Right renal cortex interstitium (tissue), 3 donors: ENCODE measurements at places on chromosomes 13 and 19. TPM values are rescaled to one million over a fixed set of nuclear protein-coding genes. Genes with fewer than 3 reads are reported as not detected.

Gene PSG4
- polyA plus RNA-seq = not detected

GRCh38 chr13:92412996-92413395 is 813.6 kb upstream of the GPC6 start:
- DNase-seq = no peak

DNA sequence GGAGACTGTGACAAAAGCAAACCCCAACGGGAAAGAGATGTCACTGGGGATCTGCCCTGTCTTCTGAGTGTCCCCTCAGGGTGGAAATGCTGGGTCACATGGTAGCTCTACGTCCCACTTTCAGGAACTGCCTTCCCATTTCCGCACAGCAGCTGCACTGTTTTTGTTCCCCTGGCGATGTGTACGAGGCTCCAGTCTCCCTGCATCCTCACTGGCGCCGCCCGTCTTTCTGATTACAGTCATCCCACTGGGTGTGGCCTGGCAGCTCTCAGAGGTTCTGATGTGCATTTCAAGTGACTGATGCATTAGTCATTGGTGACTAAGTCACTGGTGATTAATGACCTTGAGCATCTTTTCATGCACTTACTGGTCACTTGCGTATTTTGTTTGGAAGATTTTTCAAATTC is 21.2 kb downstream of the PCID2 start:
- DNase-seq = no peak

DNA sequence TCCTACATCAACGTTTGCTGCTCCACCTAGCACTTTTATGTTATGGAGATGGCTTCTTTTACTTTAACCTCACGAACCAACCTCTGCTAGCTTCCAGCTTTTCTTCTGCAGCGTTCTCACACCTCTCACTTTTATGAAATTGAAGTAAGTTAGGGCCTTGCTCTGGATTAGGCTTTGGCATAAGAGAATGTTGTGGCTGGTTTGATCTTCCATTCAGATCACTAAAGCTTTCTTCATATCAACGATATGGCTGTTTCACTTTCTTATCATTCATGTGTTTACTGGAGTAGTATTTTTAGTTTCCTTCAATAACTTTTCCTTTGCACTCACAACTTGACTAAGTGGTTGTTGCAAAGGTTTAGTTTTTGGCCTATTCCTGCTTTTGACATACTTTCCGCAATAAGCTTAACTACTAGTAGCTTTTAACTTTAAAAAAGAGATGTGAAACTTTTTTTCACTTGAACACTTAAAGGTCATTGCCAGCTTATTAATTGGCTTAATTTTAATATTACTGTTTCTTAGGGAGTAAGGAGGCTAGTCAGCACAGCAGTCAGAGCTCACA is 60.0 kb upstream of the SPRY2 start:
- DNase-seq = no peak

DNA sequence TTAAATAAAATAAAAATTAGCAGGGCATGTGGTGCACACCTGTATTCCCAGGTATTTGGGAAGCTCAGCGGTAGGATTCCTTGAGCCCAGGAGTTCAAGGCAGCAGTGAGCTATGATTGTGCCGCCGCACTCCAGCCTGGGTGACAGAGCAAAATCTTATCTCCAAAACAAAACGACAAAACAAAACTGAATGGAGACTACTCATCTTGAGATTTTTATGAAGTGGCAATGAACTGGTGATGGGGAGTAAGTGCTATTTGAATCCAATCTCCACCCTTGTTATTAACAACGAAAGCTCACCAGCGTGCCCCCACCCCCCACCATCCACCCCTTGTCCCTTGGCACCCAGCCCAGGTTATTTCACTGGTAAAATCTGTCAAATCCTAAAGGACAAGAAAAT is 45.2 kb upstream of the URI1 start:
- DNase-seq = no peak

DNA sequence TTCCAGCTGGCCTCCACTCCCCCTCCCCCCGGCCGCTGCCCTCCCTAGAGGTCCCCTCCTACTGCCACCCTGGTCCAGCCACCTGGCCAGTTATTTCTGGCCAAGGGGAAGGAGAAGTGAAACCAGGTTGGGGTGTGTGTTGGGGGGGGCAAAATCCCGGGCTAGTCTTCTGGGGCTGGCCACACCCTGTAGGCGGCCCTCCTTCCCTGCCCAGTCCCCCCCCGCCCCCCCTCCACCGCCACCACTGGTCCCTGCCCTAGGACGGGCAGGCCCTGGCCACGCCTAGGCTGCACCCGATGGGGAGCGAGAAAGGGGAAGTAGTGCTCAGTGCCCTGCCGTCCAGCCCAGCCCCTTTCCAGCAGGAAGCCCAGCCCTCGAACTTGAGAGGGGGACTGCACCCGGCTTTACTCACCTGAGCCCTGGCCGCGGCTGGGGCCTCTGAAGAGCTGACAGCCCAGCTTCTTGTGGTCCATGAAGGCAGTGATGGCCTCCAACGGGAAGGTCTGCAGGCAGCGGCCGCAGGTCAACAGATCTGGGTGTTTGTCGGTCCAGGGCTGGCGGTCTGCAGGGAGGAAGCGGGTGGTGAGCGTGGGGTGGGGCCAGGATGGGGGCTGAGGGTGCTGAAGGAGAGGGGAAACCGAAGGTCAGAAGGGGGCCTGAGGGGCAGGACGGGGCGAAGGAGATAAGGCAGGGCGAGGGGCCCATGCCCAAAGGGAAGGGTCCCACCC is 813 bp downstream of the ZNF296 start:
- DNase-seq = no peak

DNA sequence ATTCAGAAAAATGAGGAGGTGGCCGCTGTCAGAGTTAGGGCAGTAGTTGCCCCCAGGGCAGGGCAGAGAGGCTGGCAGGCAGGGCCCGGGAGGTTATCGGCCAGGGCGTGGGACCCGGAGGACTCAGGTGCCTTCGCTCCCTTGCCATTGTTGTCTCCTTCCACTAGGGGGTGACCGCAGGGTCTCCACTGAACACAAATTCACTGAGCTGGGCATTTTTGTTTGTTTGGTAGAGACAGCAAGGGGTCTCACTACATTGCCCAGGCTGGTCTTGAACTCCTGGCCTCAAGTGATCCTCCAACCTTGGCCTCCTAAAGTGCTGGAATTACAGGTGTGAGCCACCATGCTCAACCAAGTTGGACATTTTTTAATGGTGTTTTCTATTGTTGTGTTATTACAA is 25.1 kb downstream of the CARS2 start:
- no peak for DNase-seq

Gene TLE2
- polyA plus RNA-seq = 27.5 TPM

- peak; percentile 58 for DNase-seq
Measured at GRCh38 chr19:58054901-58055874, 3.9 kb upstream of the ZNF135 start.

Gene DBP
- 9.3 TPM for polyA plus RNA-seq

DNA sequence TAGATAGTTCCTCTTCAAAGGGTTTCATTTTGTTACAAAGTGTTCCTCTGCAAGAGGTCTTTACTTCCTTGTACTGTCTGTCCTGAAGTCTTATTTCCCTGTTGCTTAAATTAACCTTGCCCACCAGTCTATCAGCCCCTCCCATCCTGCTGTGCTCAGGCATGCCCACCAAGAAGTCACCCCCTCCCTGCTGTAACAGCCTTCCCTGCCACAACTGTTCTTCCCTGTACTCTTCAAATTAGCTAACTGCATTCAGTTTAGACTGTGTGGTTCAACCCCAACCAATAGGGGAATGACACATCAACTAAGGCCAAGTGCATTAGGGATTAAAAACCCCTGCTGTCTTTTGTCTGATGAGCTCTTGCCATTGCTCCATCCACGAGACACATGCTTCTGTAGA is 34.4 kb upstream of the ZNF562 start:
- no peak for DNase-seq

Gene ANKRD24
- 0.76 TPM for polyA plus RNA-seq

DNA sequence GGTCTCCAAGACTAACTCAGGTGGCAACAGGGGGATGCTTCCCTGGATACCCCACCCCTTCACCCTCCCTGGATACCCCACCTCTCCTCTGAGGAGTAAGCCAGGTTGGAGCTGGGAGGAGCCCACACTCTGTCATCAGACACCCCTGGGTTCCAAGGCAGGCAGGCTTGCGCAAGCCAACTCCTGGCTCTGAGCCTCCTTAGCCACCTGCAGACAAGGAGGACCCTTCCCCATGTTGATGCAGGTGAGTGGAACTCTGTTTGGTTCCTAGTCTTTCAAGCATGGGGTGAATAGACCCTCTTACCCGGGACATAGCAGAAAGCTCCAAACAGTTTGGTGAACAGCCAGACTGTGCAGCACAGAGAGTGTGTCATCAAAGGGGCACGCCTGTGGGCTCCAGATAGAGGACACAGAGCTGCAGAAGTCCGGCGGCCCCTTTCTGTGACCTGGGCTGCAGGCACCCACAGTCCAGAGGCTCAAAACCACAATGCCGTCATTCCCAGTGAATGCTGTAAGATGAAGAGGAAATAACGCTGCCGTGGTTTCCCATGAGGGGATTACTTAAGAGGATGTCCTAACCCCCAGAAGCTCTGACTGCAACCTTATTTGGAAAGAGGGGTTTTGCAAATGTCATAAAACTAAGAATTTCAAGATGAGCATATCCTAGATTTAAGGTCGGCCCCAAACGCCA is 12.1 kb upstream of the HAS1 start:
- DNase-seq = no peak

GRCh38 chr13:33806470-33807248 is 11.3 kb upstream of the RFC3 start:
- DNase-seq = no peak

GRCh38 chr19:18759304-18759994 is 31.7 kb downstream of the COMP start:
- DNase-seq = no peak

DNA sequence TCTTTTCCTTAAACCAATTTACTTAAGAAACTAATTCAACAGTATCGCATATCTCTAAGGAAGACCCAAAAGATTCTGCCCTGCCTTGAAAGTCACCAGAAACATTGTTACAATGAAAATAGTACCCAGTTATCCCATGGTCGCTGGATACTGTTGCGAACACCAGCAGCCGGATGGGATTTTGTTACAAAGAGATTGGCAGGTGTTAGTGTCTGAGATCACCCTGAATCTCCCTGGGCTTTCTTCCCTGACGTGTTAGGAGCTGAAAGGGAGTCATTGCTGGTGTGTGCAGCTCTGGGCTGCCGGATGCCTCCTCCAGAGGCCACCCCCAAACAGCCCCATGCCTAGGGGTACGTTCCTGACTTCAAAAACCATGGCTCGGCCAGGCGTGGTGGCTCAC is 38.2 kb downstream of the PTPRS start:
- DNase-seq = no peak

DNA sequence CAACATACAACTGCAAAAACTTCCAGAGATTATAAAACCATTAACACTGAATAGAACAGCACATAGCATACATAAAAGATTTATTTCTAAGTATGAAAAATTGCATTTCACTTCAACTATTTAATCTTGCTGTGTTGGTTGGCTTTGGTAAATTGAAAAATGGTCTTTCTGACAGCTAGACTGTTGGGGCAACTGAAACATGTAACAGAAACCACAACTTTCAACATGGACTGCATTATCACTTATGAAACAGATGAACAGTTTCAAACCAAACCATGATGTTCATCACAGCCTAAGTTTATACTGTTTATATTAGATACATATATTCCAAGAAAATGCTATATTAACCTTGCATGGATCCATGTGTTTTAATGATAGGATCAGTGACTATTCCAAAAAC is 324.1 kb upstream of the PCDH9 start:
- no peak for DNase-seq

GRCh38 chr13:99796175-99796819 is 175.3 kb downstream of the ZIC5 start:
- peak; percentile 49 for DNase-seq
